ENCODE measurements at places on chromosomes 5 and 9.

GRCh38 chr5:80804332-80804731, 149.5 kb upstream of the DHFR start:
- no peak for DNase-seq

DNA sequence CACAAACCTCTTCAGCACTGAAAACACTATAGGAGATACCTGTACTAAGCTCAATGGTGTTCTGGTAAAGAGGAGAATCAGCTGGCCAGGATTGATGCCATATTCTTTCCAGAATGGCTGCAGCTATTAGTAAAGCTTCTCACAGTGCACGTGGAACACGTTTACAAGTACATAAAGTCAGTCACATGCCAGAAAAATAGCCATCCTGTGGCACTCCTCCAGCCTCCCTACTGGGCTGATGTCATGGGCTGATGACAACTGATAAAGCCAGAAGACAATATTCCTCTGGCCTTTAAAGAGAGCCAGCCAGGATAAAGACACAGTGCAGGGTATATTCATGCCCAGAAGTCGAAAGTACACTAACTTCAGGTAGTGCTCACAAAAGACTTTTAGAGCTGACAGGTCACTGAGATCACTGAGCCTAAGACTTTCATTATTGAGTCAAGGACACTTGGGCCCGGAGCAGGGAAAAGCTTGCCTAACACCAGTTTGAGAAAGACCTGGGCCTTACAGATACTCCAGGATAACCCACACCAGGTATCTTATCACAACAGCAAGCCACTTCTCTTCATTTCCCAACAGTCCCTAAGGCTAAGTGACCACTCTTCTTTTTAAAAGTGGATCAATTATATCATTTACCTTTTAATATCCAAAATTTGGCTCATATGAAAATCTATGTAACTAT, 29.4 kb downstream of the ABITRAM start:
- DNase-seq: no peak

DNA sequence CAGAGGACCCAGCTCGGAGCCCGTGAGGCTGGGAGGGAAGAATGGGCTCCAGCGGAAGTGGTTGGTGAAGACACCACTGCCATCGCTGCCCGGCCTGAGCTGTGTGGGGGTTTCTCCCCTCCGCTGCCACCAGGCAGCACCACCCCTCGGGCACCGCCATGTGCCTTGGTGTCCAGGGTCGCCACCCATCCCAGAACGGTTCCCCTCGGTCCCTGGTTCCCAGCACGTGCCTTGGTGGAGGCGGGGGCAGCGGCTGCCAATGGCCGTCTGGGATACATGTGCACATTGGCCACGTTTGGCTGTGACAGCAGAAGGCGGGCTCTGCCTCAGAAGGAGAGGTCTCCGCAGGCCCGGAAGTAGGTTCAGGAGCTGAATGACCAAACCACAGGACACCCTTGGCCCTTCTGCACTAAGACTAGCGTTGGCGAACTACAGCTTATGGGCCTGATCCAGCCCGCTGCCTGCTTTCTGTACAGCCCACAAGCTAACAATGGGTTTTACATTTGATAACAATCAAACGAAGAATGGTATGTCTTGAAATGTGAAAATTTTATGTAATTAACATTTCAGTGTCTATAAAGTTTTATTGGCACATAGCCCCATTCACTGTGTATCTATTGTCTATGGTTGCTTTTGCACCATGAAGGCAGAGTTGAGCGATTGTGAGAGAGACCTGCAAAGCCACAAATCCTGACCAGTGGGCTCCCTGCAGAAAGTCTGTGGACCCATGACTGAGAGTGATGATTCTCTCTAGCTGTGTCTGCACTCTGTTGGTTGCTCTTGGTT, 91.7 kb upstream of the RAPGEF1 start:
- DNase-seq: no peak

- DNase-seq: no peak
These were observed 24.3 kb downstream of the FBXW2 start for GRCh38 chr9:120768886-120769285.

DNA sequence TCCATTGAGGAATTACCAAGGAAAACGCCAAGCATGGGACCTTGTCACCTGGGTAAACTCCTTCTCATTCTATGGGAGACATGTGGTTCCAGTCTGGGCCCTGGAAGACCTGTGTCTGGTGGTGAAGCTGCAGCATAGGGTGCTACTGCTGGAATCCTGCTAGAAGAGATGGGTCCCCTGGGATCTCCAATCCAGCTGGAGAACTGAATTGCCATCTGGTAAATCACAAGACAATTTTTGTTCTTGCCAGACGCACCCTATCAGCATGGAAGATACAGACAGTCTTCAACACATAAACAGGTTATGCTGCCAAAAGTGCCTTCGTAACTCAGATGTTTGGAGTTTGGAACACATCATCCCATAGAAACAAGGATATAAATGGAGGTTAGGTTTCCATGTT, 424.0 kb upstream of the BRINP1 start:
- no peak for DNase-seq

All from stimulated activated CD4-positive, alpha-beta T cell treated with anti-CD3 and anti-CD28 coated beads, TNF-alpha, amount 100 ng/mL, for 4 hours (primary cell).